ENCODE measurements at places on chromosomes 13 and 19.

DNA sequence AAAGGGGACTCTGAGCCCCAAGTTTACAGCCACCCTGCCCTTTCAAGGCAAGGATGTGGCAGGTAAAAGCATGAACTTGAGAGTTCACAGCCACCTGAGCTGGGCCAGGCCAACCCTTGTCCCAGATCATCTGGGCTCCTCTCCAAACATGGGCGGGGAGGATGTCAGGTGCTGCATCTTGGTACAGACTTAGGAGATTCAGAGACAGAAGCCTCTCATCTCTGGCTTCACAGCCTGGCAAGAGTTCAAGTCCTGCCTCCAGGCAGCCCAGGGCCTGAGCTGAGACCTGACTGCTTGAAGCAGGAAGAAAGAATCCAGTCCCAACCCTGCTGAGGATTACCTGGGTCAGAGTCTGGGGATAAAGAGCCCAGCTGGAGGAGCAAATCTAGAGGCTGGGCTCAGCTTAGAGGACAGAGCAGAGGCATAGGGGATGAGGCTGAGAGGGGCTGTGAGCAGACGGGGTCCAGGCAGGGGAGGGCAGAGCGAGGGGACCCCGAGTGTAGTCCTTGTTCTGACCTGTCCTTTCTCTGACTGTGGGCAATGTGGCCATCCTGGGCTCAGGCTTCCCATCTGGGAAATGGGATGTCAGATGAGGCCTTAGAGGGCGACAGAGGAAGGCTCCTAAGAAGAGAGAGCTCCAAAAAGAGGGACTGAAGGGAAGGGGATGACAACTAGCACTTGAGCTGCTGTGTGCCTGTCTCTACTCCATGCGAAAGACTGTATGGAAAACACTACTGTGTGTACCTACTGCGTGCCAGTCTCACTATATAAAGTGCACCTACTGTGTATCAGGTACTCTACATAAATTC lies 6.6 kb upstream of the OR10H5 start:
- peak; percentile 53 for ATAC-seq

GRCh38 chr13:78758549-78758948 lies 99.6 kb upstream of the OBI1 start:
- ATAC-seq, result no peak

DNA sequence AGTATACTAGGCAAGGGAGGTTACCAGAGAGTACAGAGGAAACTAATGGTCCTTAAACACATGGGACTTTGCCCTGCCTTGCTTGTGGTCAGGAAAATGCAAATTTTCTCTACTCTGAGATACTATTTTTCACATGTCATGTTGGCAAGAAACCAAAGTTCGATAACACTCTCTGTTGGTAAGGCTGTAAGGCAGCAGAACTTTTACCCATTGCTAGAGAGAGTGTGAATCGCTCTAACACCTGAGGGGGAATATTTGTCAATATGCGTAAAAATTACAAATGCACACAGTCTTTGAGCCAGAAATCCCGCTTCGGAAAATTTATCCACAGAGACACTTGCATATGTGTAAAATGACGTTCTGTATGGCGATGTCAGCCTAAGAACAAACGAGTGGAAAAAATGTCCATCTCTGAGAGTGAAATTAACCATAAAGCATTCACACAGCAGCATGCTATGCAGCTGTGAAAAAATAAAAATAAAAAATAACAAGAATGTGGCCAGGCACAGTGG lies 9.5 kb upstream of the RFX1 start:
- ATAC-seq, result no peak

- ATAC-seq, result peak; percentile 35
Measured at GRCh38 chr19:39402346-39403300, 4.0 kb upstream of the ZFP36 start.

Data from SK-N-SH treated with all-trans-retinoic acid at 6 μM for 48 hours (cell line).